ENCODE measurements at places on chromosomes 6 and 20. TPM values are rescaled to one million over a fixed set of nuclear protein-coding genes. Genes with fewer than 3 reads are reported as not detected.

- DNase-seq: no peak
These were observed 54.3 kb upstream of the TCF21 start for GRCh38 chr6:133834472-133835170.

GRCh38 chr20:16412906-16413305 is 160.3 kb downstream of the KIF16B start:
- no peak for DNase-seq

DNA sequence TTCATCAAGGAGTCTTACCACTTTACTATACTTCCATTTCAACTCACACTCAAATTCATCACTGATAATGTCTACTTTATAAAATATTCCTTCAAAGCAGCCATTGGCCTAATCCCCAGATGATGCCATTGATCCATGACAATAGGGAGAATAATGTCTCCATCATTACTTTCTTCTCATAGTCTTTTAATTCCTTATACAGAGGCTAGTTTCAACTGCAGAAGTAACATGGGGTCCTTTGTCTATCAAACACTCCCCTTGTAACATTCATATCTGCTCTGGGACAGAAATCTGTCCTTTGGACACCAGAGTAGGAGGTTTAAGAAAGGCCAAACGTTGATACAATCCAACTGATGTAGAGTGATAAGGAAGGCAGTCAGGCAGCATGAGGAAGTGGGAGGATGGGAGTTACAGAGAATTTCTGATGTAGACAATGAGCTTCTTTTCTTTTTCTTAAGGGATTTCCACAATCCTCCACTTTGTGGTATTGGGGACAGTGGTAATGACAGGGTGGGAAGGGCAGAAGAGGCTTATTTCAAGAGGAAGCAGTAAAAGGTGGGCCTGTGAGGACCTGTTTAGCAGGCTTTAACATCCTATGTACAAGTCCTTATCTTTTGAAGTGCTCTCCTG is 18.9 kb upstream of the HLA-DOA start:
- DNase-seq: no peak

DNA sequence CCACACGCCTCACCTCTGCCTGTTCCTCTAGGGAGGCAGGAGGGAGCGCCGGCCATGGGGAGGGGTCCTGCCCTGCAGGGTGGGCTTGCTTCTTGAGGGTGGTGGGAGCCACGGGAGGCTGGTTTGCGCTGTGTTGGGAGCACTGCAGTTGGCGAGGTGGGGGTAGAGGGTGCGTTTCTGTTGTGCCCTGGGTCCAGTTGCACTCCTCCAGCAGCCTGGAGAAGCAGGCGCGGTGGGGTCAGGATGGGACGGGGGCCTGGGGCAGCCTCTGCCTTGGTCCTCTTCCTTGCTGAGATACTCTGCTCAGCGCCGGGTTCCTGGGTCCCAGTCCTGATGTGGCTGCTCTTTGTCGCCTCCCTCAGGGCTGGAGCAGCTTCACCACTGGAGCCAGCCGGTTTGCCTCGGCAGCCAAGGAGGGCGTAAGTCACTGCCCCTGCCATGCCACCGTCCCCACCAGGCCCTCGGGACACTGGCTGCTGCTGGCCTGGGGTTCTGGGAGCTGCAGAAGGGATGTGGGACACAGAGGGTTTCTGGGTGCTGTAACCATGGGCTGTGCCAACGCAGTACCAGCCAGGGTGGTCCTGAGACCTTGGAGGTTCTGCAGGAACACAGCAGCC is 8.4 kb downstream of the ARFGAP1 start:
- no peak for DNase-seq

GRCh38 chr20:61573415-61574305 is 321.6 kb downstream of the CDH4 start:
- DNase-seq: no peak

DNA sequence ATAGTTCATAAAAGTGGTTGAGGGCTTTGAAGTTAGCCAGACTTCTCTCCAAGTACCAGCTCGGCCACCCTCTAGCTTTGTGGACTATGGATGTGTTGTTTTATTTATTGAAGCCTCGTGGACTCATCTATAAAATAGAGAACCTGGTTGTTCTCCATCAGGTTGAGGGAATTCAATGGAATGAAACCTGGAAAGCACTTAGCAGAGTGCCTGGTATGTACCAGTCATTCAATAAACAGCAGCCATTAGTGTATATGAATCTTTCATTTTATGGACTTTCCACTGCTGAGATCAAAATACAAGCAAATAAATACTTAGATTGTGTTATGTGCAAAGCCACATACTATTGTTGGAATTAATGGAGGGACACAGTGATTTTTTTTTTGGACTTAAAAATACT is 206.8 kb downstream of the SOX4 start:
- DNase-seq: no peak

The HCRTR2 gene
- total RNA-seq: not detected

DNA sequence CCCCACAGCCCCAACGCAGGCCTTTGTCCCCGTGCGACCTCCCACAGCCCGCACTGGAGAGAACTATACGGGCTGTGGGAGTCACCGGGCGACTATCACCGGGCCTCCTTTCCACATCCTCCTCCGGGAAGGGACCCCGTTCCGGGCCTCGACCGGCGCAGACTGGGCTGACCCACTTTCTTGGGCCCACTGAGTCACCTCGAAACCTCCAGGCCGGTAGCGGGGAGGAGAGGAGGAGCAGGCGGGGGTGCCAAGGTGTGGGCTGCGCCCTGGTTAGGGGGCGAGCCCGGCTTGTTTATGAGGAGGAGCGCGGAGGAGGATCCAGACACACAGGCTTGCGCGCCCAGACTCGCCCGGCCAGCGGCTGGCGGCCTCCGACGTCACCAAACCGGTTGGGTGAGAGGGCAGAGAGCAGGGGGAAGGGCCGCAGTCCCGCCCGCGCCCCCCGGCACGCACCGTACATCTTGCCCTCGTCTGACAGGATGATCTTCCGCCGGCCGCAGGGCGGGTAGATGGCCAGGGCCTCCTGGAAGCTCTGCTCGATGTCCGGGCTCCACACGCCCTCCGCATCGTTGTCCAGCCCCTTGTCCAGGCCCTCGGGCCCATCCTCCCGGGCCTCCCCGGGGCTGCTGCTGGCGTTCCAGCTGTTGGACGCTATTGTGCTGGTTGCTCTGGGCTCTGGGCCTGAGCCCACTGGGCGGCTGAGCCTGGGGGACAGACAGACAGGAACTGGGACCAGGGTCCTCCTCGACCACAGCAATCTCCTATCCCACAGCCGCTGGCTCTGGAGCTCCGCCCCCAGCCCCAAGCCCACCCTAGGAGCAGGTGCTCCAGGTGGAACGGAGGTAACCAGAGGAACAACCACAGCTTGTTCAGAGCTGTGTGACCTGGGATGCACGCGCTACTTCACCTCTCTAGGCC is 10.6 kb downstream of the TEAD3 start:
- no peak for DNase-seq

The TNFRSF6B gene
- not detected for total RNA-seq

DNA sequence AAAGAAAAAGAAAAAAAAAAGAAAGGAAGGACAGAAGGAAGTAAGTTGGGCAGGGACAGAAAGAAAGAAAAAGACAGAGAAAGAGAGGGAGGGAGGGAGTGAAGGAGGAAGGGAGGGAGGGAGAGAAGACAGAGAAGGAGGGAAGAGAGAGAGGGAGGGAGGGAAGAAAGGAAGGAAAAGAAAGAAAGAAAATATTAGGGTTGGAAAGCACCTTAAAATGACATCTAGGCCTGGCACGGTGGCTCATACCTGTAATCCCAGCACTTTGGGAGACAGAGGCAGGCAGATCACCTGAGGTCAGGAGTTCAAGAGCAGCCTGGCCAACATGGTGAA is 33.2 kb downstream of the FASTKD5 start:
- DNase-seq: no peak

The SLC35F1 gene
- 7.7 TPM for total RNA-seq

The RIMS1 gene
- 1.2 TPM for total RNA-seq

DNA sequence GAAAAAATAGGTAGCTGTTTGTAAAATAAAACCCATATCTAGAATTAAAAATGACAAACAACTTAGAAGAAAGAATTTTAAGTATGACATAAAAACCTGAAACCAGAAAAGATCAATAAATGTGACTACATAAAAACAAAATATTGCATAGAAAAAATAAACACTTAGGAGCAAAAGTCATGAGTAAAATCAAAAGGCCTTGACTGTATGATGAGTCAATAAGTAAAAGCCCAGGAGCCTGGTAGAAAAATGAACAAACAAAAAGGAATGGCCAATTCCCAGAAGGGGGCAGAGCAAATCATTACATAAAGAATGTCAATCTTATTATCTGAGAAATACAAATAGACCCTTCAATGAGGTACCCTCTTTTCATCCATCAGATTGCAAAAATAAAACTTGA is 20.7 kb upstream of the ENPP1 start:
- DNase-seq: no peak

DNA sequence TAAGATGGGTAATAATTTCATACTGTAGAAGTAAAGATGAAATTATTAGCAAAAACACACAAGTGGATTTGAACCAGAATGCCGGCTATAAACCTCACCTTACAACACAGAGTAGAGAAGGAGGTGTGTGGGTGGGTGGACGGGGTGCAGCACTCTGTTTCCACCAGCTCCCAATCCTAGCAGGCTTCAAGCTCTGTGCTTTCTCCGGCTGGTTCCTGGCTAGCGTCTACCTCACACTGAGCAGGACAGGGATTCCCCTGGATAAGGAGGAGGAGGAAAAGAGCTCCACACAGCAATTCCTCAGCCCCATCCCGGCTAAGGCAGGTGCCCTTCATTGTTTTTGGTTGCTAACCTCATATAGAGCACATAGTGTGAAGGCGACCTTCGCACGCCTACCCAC is 453.3 kb downstream of the C6orf118 start:
- no peak for DNase-seq
